ENCODE measurements at places on chromosomes 3 and 15.
A peak's percentile ranks its signal among the peaks of the same experiment; 100 is the strongest.

- no peak for DNase-seq
Observed at GRCh38 chr15:25332306-25332705, 106.5 kb downstream of the UBE3A start.

DNA sequence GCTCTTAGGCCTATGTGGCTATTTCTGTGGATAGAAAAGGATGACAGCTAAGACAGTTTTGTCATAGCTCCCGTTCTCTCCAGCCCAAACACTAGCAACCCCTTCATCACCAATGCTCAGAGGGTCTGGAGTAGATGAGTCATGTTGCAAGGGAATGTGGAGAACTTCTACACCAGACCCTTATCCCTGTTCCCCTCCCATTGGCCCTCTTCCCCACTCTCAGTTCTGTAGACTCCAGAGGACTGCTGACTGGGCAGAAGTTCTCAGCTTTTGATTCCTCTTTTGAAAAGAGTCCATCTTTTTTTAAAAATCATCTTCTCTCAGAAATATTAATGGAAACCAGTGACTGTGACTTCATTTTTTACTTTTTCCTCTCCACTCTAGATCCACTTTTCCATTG, 2.4 kb upstream of the MYZAP start:
- DNase-seq = no peak

DNA sequence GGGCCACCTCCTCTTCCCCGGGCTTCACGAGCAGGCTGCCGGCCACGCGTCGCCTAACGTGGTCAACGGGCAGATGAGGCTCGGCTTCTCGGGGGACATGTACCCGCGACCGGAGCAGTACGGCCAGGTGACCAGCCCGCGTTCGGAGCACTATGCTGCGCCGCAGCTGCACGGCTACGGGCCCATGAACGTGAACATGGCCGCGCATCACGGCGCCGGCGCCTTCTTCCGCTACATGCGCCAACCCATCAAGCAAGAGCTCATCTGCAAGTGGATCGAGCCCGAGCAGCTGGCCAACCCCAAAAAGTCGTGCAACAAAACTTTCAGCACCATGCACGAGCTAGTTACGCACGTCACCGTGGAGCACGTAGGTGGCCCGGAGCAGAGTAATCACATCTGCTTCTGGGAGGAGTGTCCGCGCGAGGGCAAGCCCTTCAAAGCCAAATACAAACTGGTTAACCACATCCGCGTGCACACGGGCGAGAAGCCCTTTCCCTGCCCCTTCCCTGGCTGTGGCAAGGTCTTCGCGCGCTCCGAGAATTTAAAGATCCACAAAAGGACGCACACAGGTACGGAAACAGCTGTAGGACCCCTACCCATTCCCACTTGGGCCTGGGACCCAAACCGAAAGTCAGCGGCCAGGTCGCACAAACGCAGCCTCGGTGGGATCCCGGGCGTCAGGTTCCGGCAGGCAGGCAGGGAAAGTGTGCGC, 1.5 kb downstream of the ZIC1 start:
- DNase-seq = no peak

DNA sequence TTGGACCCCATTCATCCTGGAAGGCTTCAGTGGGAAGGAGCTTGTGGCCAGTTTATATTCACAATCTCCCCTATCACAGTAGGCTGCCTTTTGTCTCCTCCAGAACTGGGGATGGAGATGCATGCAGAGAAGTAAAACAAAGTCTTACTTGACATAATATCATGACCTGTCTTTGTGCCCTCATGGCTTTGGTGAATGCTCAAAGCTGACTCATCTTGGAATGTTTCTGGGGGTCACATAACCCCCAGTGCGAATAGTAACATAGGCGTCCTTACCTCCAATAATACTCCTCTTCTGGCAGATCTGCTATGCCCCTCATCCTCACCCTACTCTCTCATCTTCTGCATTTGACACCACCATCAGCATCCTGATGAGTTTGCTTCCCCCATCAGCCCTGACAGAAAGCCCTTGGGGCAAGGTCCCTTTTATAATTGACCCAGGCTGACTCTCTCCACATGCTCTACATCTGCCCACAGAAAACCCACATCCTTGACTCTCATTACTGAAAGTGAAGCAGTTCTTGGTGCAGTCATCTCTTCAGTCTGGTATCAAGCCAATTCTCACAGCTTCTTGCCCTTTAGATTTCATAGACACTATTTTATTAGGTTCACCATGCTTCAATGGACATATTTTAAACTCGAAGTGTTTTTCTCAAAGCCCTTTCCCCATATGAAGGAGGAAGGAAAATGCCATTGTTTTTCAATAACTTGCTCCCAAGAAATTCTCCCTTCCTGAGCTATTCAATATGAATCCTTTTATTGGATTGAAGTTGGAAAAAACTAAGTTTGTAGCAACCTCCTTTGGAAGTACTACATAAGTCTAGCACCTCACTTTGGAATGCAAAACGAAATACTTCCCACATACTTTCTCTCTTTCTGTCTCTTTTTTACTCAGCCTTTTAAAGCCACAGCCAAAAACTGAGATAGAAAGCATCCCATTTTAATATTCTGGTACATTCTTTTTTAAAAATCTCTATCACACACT, 36.6 kb downstream of the OSTN start:
- DNase-seq = no peak

DNA sequence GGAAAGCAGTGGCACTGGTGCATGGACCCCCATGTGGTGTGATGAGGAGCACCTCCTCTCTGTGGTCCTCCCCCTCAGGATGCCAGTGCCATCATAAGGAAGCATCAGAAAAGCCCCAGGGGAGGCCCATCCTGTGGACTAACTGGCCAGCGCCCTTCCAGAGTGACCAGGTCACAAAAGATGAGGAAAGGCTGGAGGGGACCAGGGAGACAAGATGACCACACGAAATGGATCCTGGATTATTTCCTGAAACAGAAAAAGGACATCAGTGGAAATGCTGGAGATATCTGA, 56.4 kb downstream of the TPRA1 start:
- no peak for DNase-seq

DNA sequence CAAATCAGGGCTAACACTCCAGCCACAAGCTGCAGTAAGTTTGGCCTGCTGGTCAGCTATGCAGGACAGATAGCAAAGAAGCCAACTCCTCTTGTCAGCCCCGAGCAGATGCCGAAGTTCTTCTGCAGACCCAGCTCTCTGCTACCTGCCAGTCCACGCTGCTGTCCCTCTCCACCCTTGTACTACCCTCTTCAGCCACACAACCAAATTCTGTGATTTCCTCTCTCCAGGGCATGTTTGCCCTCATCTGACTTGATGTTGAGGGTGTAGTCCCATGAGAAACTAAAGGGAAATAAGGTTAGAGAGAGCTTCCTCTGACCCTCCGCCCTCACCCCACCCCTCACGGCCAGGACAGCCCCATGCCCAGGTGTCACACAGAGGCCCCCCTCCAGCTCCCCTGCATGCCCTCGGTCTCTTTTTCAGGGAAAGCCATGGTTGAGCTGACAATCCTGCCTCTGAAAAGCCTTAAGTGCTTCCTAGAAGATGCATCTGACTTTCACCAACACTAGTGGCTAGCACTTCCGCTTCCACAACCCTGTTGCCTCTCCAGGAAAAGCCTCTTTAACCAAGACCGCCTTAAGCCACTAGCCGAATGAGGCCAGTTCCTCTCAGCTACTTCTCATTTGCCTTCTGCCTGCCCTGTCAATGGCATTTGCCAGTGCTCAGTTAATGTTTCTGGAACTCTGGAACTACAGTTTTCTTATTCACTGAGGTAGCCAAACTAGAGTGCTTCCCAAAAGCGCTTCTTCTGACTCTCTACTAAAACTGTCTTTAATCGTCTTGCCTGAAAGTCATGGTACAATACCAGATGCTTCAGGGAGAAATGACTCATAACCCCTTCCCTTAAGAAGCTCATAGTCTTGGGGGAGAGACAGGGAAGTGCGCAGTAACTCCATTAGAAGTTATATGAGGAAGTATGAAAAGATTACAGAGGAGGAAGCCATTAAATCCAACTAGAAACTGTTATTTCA, 300.4 kb upstream of the STT3B start:
- no peak for DNase-seq

- DNase-seq = peak; percentile 38
Observed at GRCh38 chr3:38960953-38961622, 90.7 kb downstream of the SCN11A start.

DNA sequence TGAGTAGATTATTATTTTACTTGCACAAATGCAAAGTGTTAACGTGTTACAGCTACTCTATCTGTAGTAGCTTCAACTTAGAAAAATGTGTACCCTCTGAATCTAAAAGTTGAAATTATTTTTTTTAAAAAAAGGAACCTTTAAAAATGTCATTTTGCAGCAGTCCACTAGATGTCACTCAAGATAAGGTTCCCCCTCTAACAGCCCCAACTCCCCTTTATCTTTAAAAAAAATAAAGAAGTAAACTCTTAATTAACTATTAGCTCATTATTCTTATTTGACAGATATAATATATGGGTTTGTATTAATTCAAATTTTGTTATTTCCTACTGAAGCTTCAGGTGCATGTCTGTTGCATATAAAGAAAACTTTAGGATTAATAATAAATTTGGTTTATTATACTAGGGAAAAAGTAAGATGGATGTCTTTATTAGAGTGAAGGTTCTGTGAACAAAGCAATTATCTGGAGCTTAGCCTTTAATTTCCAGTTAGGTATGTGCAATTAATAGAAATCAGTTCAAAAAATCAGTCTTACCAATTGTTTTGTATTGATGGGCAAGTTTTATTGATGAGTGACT, 288.5 kb downstream of the VGLL3 start:
- no peak for DNase-seq

DNA sequence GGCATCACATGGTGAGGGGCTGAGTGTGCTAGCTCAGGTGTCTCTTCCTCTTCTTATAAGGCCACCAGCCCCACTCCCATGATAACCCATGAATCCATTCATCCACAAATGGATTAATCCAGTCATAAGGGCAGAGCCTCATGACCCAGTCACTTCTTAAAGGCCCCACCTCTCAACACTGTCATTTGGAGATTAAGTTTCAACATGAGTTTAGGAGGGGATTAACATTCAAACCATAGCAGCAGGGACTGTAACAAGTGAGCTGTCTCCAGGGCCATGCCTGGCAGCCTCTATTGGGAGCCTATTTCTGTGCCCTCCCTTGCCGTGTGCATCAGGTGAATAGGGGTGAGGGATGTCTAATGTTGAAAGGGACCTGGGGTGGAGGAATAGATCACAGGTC, 77.5 kb downstream of the CHRD start:
- DNase-seq = no peak

DNA sequence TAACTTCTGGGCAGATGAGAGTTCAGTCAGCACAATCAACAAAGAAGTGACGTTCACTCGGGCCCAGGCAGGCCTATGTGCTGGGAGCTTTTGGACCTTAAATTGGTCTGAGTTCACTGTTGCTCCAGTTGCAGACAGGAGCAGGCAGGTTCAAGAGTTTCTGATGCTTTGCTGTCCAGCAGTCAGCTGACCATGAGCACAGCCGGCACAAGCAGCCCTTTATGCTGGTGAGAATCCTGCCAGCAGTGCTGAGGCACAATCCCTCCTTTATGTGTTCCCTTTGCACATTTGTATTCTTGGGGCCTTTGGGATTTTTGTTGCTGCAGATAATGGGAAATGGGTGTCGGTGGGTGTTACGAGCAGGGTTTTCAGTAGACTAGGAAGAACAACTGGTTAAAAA, 81.2 kb upstream of the GOLGA8J start:
- DNase-seq = no peak

DNA sequence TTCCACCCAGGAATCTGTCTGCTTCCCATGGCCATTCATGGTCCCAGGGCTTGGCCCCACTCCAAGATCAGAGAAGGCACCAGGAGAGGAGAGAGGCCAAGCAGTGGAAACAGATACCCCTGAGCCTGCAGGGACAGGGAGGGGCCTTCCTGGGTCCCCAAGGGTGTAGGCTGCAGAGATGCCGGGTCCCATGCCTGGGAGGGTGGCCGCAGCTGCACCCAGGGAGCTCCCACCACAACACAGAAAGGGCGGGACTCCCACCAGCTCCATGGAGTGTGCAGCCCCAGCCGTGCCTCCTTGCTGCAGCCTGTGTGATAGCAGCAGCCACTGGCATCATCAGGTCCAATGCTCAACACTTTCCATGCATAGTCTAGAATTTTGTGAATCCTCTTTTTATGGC, 331.5 kb downstream of the UACA start:
- no peak for DNase-seq

GRCh38 chr15:89724621-89725020, 26.4 kb downstream of the MESP1 start:
- no peak for DNase-seq

- DNase-seq = no peak
Observed at GRCh38 chr15:69018951-69019350, 4.5 kb downstream of the NOX5 start.

DNA sequence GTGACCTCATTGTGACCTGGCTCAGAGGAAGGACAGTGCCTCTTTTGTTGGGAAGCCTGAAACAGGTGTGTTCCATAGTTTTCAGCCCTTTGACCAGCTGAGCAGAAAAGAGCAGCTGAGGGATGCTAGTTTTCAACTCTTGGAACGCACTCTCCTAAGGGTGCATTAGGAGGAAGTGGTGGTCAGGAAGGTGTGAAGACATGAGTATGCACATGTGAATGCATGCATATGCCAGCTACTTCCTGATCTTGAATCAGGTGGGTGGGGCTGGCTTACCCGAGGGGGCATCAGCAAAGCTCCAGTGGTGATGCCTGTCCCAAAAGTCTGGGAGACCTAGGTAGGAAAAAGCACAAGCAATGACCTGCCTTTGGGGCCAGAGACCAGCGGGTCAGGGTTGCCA, 23.3 kb upstream of the CEMIP start:
- no peak for DNase-seq

DNA sequence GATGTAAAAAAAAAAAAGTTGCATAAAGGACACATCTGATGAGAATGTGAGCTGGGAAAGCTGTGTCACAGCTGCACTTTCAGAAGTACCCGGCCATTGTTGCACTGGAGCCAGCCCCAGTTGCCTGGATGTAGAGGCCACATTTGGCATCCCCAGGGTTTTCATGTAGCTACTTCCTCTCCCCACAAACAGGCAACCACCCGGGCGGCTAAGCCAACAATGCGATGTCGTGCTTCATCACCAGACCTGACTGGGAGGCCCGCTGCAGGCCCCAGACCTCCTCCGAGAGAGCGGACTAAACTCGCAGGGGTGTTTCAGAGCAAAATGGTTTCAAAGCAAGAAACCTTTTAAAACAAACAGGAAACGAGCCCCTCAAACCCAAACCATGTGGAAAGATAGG, 142.3 kb downstream of the TMCO5A start:
- DNase-seq = no peak

DNA sequence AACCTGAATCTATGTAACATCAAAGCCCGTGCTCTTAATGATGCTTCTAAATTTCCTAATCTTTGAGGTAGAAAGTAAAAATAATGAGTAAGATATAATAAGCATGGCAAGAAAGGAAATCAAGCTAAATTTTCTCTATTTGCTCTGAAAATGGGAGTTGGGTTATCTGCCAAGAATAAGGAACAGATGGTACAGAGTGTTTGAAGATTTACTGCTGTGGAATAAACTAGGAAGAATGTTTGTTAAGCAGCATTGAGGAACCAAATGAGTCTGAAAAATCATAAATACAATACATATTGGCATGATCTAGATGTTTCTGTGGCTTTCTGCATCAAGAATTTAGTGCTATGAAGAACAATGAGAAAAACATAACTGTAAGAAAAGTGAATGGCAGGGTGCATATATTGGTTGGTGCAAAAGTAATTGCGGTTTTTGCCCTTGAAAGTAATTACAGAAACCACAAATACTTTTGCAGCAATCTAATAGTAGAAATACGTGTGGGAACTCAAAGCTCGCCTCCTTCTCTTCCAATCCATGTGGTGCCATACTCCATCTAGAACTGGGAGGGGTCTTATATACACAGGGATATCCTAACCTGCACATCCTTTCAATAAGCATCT, 87.6 kb downstream of the SUCNR1 start:
- no peak for DNase-seq

GRCh38 chr15:90599644-90600043, 69.9 kb downstream of the CRTC3 start:
- DNase-seq = no peak

- no peak for DNase-seq
Observed at GRCh38 chr15:27742751-27743477, 356.2 kb downstream of the OCA2 start.

All from stimulated activated CD4-positive, alpha-beta T cell treated with anti-CD3 and anti-CD28 coated beads, Interleukin-15, amount 100 ng/mL, for 24 hours (primary cell).